ENCODE measurements at places on chromosomes 3 and 15.

- DNase-seq = no peak
Observed at GRCh38 chr3:192365571-192365970, 361.8 kb downstream of the FGF12 start.

GRCh38 chr3:173954647-173955046, 557.1 kb downstream of the NLGN1 start:
- DNase-seq = no peak

DNA sequence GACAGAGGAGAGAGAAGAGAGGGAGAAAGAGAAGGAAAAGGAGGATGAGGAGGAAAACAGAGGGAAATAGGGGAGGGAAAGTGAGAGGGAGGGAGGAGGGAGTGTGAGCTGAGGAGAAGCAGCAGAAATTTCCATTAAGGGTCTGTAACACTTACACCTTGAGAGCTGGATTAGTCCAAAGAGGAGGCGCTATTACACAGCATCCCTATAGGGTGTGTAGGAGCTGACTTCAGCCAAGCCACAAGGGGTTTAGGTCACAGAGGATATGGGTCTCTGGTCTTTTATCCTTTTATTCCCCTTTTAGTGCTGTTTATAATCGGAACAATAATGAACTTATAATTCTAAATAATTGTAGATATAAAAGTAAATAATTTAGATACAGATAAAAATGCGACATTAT, 230.4 kb downstream of the GABRG3 start:
- DNase-seq = no peak

DNA sequence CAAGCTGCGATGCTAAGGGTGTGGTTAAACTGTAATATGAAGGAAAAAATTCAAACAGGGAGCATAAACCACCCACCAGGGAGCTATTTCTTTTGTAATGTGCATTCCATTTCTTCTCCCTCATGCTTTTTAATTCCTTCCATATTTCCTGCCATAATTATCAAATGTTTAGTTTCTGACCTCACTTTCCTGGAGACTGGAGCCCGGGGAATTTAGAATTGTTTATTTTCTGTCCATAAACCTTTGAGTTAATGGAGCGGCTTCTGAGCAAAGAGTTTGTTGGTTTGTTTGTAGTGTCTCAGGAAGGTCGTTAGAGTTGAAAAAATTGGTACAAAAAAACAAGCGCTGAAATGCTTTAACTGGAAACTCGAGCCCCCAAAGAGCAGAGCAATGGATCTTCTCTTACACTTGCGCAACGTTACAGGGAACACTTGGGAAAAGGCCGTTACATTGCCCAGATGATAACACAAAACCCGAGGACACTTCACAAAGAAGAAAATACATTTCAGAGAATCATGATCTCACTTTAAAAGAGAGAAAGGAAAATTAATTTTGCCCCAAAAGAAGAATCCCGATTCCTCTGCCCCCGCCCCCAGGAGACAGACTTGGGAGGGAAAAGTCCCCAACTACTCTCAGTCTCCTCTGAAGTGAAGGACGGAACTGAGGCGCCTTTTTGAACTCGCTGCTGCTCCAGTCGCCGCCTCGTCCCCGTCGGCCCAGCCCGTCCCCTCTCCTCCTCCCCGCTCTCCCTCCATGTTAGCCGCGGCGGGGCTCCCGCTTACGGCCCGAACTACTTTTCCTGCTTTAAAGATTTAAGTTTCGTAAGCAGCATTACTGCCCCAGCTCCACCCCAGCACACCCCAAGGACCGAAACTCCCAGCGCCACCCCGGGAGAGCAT, 842 bp downstream of the FSTL1 start:
- peak; percentile 7 for DNase-seq

DNA sequence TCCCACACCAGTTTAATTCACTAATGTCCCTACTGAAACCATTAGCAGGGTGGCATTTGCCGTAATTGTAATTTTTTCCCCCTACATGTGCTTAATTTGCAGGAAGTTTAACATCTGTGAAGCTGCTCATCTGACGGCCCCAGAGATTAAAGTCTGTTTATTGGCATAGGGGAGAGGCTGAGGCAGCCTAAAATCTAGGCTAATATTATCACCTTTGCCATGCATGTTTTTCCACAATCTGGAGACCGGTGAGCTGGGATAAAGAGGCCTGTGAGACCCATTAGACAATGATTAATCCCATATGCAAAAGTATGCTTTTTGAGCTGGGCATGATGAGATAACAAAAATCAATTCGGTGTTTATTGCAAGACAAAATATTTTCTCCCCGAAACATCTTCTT, 561.2 kb upstream of the ALCAM start:
- no peak for DNase-seq

- no peak for DNase-seq
Observed at GRCh38 chr3:19399836-19400235, 251.5 kb downstream of the KCNH8 start.

GRCh38 chr3:48535578-48535977, 21.0 kb downstream of the PFKFB4 start:
- DNase-seq = no peak

DNA sequence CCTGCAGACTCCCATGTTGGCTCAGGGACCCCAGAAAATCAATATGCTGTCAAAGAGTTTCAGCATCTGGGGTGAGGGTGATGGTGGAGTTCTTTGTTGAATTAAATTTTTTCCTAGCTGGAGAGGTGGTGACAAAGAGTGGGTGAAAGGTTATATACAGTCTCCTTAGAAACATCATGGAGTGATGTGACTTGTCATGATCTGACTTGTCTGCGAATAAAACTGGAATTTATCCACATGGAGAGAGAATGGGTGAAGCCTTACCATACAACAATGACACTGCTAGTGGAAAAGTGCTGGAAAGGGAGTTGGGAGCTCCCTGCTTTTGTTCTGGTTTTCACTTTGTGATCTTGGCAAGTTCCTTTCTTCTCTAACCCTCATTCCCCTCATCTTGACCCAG, 75.0 kb downstream of the ARNT2 start:
- DNase-seq = no peak

- DNase-seq = no peak
Observed at GRCh38 chr3:182769673-182770072, 23.6 kb upstream of the ATP11B start.

GRCh38 chr15:33737687-33738601, 230.4 kb upstream of the CHRM5 start:
- no peak for DNase-seq

DNA sequence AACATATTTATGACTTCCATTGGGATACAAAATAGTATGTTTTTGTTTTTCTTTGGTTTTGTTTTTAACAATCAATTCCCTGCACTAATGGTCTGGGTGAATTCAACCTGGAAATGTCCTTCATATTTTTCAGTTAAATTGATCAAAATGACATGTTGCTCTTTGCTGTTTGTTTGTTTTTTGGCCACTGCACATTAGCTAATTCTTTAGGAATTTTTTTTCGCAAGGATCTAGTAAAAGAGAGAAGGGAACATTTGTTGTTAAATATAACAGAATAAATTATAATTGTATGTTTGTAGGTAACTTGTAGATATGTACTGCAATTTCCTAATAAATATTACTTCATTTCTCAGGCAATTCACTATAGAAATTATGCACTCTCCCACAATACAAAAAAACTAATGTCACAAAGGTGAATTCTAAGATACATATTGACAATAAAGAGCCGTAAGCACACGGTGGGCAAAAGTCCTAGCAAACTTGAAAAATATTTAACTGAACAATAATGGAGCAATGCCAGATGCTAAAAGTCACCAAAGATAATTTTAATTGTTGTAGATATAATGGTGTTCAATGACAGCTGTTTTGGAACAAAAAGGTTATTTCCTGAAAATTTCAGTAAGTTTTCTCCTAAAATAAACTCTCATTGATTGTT, 21.4 kb upstream of the PPARG start:
- DNase-seq = no peak

DNA sequence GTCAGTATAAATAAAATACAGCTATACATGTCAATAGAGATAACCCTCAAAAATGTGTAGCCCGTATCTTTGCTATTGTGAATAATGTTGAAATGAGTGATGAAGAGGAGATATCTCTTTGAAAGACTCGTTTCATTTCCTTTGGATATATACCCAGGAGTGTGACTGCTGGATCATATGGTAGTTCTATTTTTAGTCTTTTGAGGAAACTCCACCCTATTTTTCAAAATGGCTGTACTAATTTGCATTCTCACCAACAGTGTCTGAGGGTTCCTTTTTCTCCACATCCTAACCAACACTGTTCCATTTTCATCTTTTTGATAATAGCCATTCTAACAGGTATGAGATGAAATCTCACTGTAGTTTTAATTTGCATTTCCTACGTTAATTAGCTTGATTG, 237.5 kb upstream of the GBE1 start:
- no peak for DNase-seq

DNA sequence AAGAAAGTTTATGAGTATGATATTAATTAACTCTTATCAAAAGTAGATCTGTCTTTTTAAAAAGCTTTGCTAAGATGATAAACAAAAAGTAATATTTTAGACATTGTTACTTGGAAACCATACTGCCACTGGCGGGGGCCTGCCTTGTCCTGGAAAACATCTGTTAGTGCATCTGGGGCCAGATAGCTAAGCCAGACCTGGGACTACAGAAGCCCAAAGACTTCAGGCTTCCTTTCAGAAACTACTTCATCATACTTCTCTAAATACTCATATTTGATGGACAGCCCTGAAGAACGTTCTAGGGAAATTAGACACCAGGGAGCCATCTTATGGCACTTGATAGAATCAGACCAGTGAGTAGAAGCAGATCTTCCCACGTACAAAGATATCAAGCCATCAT, 795.4 kb upstream of the SEMA6D start:
- DNase-seq = no peak

- peak; percentile 74 for DNase-seq
Observed at GRCh38 chr3:72836923-72837322, 11.3 kb downstream of the SHQ1 start.

DNA sequence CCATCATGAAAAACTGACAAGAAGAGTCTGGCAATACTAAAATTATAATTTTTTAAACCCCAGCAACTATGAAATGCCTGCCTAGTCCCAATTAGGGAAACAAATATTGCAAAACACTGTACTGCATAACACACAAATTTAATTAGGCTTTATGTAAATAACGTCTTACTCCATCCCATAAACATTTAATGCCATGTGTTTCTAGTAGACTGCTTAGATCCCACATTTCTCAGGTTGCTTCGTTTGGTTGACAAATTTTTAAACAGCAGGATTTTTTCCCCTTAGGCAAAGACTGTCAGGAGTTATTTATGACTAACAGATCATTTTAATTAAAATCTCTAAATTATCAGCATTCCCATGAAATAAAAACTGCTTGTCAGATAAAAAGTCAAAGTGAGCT, 29.9 kb downstream of the EIF2AK4 start:
- DNase-seq = no peak

GRCh38 chr15:79677241-79677640, 219.6 kb downstream of the MTHFS start:
- DNase-seq = no peak

DNA sequence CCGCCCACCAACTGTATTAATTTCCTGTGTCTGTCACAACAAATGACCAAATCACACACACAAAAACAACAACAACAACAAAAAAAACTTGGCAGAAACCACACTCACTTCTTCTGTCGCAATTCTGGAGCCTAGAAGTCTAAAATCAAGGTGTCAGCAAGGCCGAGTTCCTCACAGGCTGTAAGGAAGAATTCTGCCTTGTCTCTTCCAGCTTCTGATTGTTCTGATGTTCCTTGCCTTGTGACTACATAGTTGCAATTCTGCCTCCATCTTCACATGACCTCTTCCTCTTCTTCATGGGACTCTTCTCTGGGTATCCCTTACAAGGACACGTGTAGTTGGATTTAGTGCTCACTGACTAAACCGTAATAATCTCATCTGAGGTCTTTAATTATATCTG, 61.4 kb downstream of the IL12A start:
- DNase-seq = no peak

GRCh38 chr15:69669446-69669845, 216.8 kb downstream of the RPLP1 start:
- DNase-seq = no peak

- no peak for DNase-seq
Observed at GRCh38 chr3:86451749-86452148, 539.2 kb downstream of the VGLL3 start.

- no peak for DNase-seq
Observed at GRCh38 chr3:43169987-43170386, 64.1 kb upstream of the POMGNT2 start.

- DNase-seq = no peak
Observed at GRCh38 chr3:115634052-115634451, 10.7 kb downstream of the GAP43 start.

- peak; percentile 73 for DNase-seq
Observed at GRCh38 chr3:24829011-24829581, 334.4 kb upstream of the THRB start.

GRCh38 chr15:32936283-32936918, 218.6 kb downstream of the GREM1 start:
- DNase-seq = no peak

GRCh38 chr15:62899090-62899493, 143.5 kb upstream of the TPM1 start:
- no peak for DNase-seq

DNA sequence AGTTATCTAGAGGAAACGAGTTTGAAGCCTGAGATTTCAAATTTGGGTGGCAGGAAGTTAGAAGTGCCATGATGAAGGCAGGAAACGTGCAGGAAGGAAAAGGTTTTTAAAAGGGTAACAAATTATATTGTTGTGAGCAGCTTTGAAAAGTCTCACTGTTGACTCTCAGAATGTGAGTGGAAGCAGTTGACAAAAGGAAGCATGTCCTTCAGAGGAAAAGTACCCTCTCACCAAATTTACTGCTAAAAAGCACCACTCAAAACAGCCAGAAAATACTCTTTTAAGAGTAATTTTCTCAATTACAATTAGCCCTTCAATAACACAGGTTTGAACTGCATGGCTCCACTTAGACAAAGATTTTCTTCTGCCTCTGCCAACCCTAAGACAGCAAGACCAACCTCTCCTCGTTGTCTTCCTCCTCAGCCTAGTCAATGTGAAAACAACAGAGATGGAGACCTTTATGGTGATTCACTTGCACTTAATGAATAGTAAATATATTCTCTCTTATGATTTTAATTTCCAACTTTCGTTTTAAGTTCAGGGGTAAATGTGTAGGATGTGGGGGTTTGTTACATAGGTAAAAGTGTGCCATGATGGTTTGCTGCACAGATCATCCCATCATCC, 117.1 kb upstream of the LIPC start:
- no peak for DNase-seq

DNA sequence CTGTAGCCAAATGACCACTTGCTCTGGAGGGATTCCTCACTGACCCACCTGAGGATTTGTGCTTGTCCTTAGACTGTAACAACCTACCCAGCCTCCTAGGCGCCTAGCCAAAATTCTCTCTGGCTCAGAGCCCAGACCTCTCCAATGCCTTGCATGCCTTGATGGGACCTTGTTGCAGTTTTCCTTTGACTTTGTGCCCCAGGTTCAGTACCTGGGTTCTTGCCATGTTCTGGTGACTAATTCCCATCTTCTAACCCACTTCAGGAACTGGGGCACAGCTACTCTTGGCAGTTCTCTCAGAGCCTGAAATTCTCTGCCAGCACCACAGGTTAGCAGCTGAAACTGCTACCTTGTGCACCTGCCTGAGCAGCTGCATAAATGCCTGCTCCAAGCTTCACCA, 27.0 kb upstream of the UBE3A start:
- no peak for DNase-seq

- no peak for DNase-seq
Observed at GRCh38 chr15:44243141-44243540, 45.4 kb upstream of the GOLM2 start.

Measured in head of caudate nucleus (tissue), 42 donors.